Fibroblast of skin of left quadriceps (primary cell): ENCODE measurements at places on chromosomes 16 and 17.

- no peak for DNase-seq
Measured at GRCh38 chr16:57314161-57314785, 29.8 kb upstream of the PLLP start.

- peak; percentile 4 for DNase-seq
Measured at GRCh38 chr17:44279666-44280391, 11.9 kb upstream of the SLC4A1 start.

DNA sequence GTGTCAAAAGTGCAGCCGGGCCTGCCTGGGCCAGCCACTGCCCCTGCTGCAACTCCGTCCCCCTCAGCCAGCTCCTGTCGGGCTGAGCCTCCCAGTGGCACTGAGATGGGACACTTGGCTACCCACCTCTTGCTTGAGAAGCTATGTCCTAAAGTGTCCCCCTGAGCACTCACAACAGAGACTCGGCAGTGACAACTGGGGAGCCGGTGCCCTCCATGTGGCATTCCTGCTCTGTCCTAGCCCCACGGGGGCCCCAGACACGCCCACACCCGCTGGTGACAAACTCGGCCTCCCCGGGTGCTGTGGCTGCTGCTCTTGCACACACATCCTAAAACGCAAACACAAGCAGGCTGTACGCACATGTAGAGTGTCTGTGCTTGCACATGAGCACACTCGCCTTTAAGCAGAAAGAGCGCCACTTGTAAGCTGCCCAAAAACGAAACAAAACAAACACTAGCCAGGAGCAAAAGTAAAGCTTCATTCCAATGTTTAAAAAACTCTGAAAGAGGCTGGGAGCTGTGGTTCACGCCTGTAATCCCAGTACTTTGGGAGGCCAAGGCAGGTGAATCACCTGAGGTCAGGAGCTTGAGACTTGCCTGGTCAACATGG lies 253.9 kb downstream of the RBFOX3 start:
- no peak for DNase-seq

DNA sequence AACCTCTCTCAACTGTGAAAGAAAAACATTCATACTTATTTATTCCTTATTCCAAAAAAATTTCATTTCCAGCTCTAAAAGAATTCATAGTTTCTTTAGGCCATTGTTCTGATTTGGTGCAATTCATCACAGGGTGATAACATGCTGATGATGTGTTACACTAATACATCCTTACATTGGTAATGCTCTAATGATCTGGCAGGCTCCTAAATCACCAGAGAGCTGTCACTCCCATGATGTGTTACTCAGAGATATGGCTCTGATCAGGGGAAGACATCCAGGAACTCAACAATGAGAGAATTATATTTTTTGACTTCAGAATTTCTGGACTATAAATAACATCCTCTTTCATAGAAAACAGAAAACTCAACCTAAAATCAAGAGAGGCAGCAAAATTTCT lies 209.3 kb downstream of the CHD9NB start:
- no peak for DNase-seq

DNA sequence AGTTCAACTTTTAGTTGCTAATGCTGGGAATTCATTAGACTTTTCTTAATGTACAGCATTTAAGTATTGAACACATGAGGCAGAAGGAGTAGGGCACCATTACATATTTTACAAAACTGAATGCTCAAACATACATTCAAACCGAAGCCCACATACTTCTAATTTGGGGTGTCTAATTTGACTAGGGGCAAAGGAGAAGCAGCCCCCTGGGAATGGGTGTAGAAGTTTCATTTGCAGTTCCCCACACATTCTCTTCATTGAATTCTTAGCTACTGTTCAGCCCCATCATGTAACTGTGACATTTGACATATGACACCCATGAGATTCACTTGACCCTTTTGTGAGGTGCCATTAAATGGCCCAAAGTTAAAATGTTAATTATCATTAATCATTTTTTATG lies 16.4 kb downstream of the IRX6 start:
- no peak for DNase-seq
